ENCODE measurements at places on chromosomes 5 and 9.

- no peak overlapping the region for H3K4me3 ChIP-seq
- H3K4me1 ChIP-seq: peaks cover 3% of the 10 kb centered on the region
- no peak overlapping the region for H3K27ac ChIP-seq
- H3K36me3 ChIP-seq: no peaks in the 10 kb centered on the region
- DNase-seq: no peak
Observed at GRCh38 chr9:94821098-94821887, 94.8 kb downstream of the AOPEP start.

GRCh38 chr9:124789531-124789930, 12.6 kb downstream of the OLFML2A start:
- H3K27me3 ChIP-seq: no peaks in the 10 kb centered on the region
- DNase-seq: no peak
- no peak overlapping the region for H3K27ac ChIP-seq
- H3K4me1 ChIP-seq: no peaks in the 10 kb centered on the region
- H3K4me3 ChIP-seq: no peak overlapping the region
- H3K36me3 ChIP-seq: no peaks in the 10 kb centered on the region

- H3K4me3 ChIP-seq: no peak overlapping the region
- H3K27ac ChIP-seq: no peak overlapping the region
- H3K36me3 ChIP-seq: no peaks in the 10 kb centered on the region
- no peak for DNase-seq
- H3K4me1 ChIP-seq: no peaks in the 10 kb centered on the region
Observed at GRCh38 chr5:108763222-108763916, 15.7 kb downstream of the FER start.

- H3K27ac ChIP-seq: no peak overlapping the region
- no peak overlapping the region for H3K4me3 ChIP-seq
Observed at GRCh38 chr9:134601764-134602163, 39.8 kb upstream of the COL5A1 start.

- peaks cover 4% of the 10 kb centered on the region for H3K36me3 ChIP-seq
- H3K4me3 ChIP-seq: no peak overlapping the region
- no peak for DNase-seq
- no peak overlapping the region for H3K27ac ChIP-seq
- H3K27me3 ChIP-seq: no peaks in the 10 kb centered on the region
Observed at GRCh38 chr5:160039810-160040470, 31.0 kb downstream of the TTC1 start.

- DNase-seq: no peak
- no peaks in the 10 kb centered on the region for H3K36me3 ChIP-seq
- no peak overlapping the region for H3K27ac ChIP-seq
Observed at GRCh38 chr5:14118551-14119320, 24.4 kb upstream of the TRIO start.

DNA sequence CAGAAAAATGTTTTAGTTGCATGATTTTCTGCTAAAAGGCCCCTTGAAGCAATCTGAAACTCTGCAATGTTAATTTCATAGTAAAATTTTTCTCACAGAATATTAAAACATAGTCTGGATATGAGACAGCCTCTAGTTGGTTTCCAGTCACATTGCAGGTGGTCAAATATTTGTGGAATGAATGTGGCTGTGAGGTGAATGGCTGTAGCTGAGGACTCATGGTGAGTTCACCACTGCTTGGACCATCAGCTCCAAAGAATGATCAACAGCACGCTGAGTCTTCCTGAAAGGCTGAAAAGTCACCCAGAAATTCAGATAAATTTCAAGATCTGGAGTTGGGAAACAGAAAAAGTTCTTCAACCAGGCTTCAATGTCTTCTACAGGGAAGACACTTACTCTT, 79.8 kb downstream of the MAT2B start:
- H3K27me3 ChIP-seq: no peaks in the 10 kb centered on the region
- no peak for DNase-seq

DNA sequence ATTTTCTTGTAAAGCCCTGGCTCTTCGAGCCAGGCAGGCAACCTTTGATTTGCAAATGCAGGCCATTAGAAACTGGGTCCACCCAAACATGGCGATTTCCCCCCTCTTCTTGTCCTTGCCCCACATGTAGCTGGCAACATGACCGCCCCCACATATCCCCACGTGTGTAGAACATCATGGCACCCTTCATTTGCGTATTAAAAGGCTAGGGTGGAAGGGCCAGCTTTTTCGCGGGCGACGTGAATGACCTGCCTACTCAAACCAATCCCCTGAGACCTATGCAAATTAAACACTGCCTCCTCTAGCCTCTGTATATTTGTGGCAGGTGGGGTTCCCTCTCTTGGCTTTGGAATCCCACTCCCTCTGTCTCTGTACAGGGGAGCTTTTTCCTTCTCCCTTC, 107.0 kb upstream of the CLINT1 start:
- no peak for DNase-seq
- no peak overlapping the region for H3K27ac ChIP-seq
- peaks cover 7% of the 10 kb centered on the region for H3K4me1 ChIP-seq
- no peaks in the 10 kb centered on the region for H3K36me3 ChIP-seq

- no peaks in the 10 kb centered on the region for H3K36me3 ChIP-seq
- no peak overlapping the region for H3K27ac ChIP-seq
- H3K4me3 ChIP-seq: no peak overlapping the region
- DNase-seq: no peak
Observed at GRCh38 chr5:97729938-97730337, 546.9 kb upstream of the RIOK2 start.

DNA sequence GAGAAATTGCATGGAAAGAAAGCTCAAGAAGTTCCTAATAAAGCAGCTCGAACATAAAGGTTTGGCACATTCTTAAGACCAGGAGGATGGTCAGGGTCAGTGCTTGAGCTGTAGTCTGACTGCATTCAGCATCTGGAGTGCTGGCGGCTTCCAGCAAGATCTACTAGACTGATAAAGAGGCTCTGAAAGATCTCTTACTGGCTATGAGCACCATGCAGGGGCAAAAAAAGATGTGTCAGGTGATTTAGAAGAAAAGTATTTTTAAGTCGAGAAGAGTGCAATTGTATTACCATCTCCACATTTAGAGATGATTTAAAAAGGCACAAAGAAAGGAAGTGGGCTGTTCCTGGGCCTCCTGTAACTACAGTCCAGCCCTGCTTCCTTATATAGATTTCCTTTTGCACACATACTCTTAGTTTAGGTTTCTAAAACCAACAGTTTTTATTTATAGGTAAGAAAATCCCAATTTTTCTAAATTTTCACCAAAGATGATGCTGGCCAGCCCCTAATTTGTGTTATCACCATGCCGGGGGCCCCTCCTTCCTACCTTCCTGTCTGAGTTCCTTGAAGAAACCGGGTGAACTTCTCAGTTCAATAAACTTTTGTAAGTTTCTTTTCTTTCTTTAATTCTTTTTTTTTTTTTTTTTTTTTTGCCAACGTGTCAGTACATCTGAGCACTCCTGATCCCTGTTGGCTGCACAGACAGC, 65.9 kb upstream of the PLPP1 start:
- H3K4me1 ChIP-seq: no peaks in the 10 kb centered on the region
- no peak overlapping the region for H3K27ac ChIP-seq
- no peaks in the 10 kb centered on the region for H3K36me3 ChIP-seq
- H3K4me3 ChIP-seq: no peak overlapping the region

GRCh38 chr9:69583645-69584234, 88.4 kb downstream of the APBA1 start:
- DNase-seq: no peak
- H3K4me1 ChIP-seq: no peaks in the 10 kb centered on the region
- no peaks in the 10 kb centered on the region for H3K36me3 ChIP-seq
- no peak overlapping the region for H3K27ac ChIP-seq
- no peak overlapping the region for H3K4me3 ChIP-seq

DNA sequence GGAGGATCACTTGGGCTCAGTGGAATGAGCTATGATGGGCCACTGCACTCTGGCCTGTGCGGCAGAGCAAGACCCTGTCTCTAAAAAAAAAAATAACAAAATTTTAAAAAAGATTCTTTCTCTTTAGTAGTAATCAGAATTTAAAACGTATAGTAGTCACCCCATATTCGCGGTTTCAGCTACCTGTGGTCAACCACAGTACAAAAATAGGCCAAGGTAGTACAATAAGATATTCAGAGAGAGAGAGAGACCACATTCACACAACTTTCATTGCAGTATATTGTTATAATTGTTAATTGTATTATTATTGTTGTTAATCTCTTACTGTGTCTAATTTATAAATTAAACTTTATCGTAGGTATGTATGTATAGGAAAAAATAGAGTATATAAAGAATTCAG, 18.7 kb downstream of the INIP start:
- DNase-seq: no peak
- H3K36me3 ChIP-seq: no peaks in the 10 kb centered on the region
- no peaks in the 10 kb centered on the region for H3K4me1 ChIP-seq

- no peaks in the 10 kb centered on the region for H3K36me3 ChIP-seq
- no peak for DNase-seq
- H3K27me3 ChIP-seq: no peaks in the 10 kb centered on the region
- no peak overlapping the region for H3K4me3 ChIP-seq
Observed at GRCh38 chr5:58241389-58241788, 218.5 kb downstream of the PLK2 start.

- no peaks in the 10 kb centered on the region for H3K27me3 ChIP-seq
- H3K4me1 ChIP-seq: no peaks in the 10 kb centered on the region
- no peak overlapping the region for H3K27ac ChIP-seq
- no peak overlapping the region for H3K4me3 ChIP-seq
- H3K36me3 ChIP-seq: no peaks in the 10 kb centered on the region
Observed at GRCh38 chr5:109516390-109516789, 106.6 kb upstream of the PJA2 start.

- no peak overlapping the region for H3K27ac ChIP-seq
- no peaks in the 10 kb centered on the region for H3K27me3 ChIP-seq
- no peaks in the 10 kb centered on the region for H3K36me3 ChIP-seq
- no peak overlapping the region for H3K4me3 ChIP-seq
- H3K4me1 ChIP-seq: peaks cover 3% of the 10 kb centered on the region
Observed at GRCh38 chr5:95824747-95825146, 2.2 kb upstream of the GLRX start.

DNA sequence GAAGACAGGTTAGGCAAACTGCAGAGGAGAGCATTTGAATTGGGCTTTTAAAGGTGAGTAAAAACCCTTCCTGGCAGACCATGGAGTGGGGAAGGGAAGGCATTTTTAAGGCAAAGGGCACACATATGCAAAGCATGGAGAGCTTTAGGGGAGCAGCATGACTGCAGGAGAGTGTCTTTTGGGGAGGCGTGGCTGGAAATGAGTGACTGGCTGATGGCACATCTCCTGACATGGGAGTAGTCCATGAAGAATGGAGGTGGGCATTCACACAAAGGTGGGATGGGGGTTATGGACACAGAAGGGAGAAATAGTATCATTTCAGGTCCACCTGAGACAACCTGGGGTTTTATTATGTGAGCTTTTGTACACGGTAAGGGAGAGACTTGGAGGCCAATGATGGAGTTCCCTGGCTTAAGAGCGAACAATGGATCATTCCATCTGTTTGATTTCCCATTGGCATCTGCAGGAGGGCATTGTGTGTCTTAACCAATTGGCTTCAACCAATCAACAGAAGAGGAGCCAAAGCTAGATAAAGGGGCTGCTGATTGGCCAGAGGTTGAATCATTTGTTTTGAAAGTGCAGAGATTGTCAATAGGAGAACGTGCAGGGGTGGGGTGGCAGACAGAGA, 2.1 kb downstream of the NSG2 start:
- no peak overlapping the region for H3K4me3 ChIP-seq
- no peak for DNase-seq
- H3K27ac ChIP-seq: no peak overlapping the region
- no peaks in the 10 kb centered on the region for H3K36me3 ChIP-seq
- no peaks in the 10 kb centered on the region for H3K27me3 ChIP-seq
- no peaks in the 10 kb centered on the region for H3K4me1 ChIP-seq

DNA sequence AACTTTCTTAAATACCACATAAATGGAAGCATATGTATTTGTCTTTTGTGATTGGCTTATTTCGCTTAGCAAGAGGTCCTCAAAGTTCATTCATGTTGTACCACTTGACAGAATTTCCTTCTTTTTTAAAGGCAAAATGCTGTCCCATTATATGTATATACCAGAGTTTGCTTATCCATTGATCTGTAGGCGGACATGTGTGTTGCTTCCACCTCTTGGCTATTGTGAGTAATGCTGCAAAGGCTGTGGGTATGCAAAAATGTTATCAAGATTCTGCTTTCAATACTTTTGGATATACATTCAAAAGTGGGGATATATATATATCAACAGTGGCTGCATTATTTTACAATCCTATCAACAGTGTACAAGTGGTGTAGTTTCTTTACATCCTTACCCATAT, 271.0 kb downstream of the PRR16 start:
- H3K4me3 ChIP-seq: no peak overlapping the region
- H3K27me3 ChIP-seq: no peaks in the 10 kb centered on the region
- H3K4me1 ChIP-seq: no peaks in the 10 kb centered on the region
- no peaks in the 10 kb centered on the region for H3K36me3 ChIP-seq
- no peak overlapping the region for H3K27ac ChIP-seq
- DNase-seq: no peak

DNA sequence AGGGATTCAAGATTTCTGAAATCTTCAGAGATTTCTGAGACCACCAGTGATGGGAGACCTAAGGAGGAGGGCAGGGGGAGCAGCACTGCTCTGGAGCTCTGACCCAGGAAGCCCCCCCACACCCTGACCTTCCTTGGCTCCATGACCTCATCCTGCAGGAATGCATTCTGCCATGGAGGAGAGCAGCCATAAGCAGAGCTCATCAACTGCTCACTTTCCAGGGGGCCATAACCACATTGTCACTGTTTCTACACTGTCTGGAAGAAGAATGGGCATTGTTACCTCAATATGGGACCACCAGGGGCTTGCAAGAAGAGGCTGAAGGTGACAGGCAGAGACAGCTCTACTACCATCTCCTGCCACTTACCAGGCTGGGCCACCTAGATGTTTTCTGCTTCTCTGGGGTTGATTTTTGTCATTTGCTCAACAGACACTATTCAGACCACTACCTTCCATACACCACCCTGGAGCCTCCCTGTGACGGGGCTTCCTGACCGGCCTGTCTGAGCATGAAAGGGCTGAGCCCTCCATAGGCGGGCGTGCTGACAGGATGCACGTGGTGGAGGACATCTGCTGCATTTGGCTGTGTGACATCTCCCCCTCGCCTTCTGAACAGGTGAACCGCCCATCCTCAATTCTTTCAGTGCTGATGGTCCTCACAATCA, 2.3 kb upstream of the TSC1 start:
- no peaks in the 10 kb centered on the region for H3K27me3 ChIP-seq
- no peak overlapping the region for H3K4me3 ChIP-seq
- no peak for DNase-seq
- H3K4me1 ChIP-seq: peaks cover 4% of the 10 kb centered on the region

DNA sequence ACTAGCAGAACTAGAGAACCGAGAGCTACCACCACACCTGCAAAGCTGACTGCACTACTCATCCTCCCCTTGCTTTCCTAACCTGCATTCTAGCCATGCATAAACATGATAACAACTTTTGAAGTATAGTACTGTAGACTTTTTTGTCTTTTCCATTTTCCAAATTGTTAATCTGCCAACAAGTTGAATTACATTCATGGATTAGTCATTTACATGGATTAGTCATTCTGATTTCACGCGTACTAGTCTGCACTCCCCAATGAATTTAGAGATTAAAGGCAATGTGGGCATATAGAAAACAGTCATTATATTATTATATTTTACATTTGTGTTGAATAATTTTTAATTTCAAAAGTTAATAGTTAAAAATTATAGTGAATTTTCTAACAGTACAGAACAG, 81.4 kb downstream of the EDIL3 start:
- DNase-seq: no peak
- H3K27me3 ChIP-seq: no peaks in the 10 kb centered on the region
- H3K4me1 ChIP-seq: no peaks in the 10 kb centered on the region
- H3K36me3 ChIP-seq: no peaks in the 10 kb centered on the region

- no peaks in the 10 kb centered on the region for H3K4me1 ChIP-seq
- H3K36me3 ChIP-seq: no peaks in the 10 kb centered on the region
- no peak overlapping the region for H3K27ac ChIP-seq
- H3K4me3 ChIP-seq: no peak overlapping the region
- H3K27me3 ChIP-seq: no peaks in the 10 kb centered on the region
Observed at GRCh38 chr5:138064526-138064925, 19.3 kb upstream of the WNT8A start.
